ENCODE measurements at places on chromosomes 16 and 17.

- peak; percentile 33 for DNase-seq
Measured at GRCh38 chr16:276426-277077, 808 bp upstream of the RGS11 start.

DNA sequence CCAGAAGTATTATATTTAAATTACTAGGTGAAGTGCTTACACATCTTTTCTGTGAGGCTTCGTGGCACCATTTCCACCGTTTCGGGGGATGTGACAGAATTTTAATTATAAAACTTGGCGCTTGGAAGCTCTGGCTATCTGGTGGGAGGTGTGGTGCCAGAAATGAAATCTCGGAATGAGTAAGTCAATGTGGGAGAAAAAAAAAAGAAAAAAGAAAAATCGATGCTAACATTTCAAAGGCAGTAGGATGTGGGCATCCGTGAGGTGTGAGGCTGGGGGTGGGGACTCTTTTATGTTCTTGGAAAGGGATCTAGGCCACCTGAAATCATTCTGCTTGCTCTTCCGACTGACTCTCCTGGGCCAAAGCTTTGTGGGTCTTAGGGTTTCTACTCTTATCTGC lies 21.9 kb downstream of the CPPED1 start:
- no peak for DNase-seq

GRCh38 chr16:59021751-59022150 lies 287.6 kb upstream of the GOT2 start:
- DNase-seq = no peak

GRCh38 chr16:65767125-65767524 lies 599.4 kb upstream of the CDH5 start:
- peak; percentile 71 for DNase-seq

- peak; percentile 81 for DNase-seq
Measured at GRCh38 chr17:1087381-1088241, 90.7 kb downstream of the TIMM22 start.

DNA sequence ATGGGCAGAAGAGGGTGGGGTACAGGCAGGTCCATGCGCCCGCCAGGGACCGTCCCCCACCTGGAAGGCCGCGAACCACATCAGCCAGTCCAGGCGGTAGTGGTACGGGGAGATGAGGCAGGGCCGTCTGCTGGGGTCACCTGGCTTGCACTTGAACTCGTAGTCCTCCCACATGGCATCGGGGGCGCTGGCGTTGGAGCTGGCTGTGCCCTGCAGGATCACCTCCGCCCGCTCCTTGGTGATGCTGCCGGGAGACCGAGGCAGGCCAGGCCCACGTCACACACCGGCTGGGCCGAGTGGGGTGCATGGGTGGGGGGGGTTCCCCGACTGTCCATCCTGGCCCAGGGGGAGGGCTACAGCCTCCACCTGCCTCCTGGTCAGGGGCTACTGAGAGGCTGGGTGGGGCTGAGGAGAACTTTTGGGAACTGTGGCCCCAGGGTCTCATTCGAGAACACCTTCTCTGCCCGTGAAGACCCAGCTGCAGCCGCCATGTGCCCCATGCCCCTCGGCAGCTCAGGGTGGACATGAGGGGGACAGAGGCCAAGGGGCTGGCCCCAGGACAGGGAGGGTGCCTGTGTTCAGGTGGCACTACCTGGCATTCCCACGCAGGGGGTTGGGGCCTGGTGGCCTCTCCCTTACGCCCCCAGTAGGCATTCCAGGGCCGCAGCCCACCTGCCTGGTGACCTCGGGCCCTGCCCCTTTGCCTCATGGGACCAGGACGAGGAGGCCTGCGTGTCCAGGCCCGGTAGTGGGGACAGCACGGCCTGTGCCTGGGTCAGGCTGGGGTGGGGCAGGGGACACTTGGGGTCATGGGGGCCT lies 69.5 kb upstream of the GNG13 start:
- DNase-seq = no peak

GRCh38 chr17:21199856-21200255 lies 14.1 kb downstream of the TMEM11 start:
- DNase-seq = peak; percentile 39

- no peak for DNase-seq
Measured at GRCh38 chr17:32660496-32660985, 173.7 kb downstream of the CDK5R1 start.

- no peak for DNase-seq
Measured at GRCh38 chr16:2845116-2845515, 12.9 kb downstream of the PRSS22 start.

- no peak for DNase-seq
Measured at GRCh38 chr16:27449434-27450195, 47.6 kb downstream of the IL21R start.

DNA sequence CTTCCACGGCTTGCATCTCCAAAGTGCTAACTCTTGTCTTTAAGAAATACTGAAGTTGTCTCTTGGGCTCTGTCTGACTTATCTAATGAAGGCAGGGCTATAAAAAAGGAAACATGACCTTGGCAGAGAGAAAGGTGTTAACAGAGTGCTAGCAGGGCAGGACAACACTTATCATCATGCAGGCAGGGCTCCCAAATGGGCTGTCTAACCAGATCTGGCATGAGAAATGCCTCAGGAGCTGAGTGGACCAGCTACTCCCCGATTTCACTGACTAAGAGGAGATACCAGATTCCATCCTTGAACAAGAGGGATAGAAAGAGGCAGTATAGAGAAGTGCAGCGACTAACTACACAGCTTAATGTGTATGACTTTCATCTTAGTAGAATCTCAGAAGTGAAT lies 32.6 kb downstream of the PMP22 start:
- DNase-seq = no peak

DNA sequence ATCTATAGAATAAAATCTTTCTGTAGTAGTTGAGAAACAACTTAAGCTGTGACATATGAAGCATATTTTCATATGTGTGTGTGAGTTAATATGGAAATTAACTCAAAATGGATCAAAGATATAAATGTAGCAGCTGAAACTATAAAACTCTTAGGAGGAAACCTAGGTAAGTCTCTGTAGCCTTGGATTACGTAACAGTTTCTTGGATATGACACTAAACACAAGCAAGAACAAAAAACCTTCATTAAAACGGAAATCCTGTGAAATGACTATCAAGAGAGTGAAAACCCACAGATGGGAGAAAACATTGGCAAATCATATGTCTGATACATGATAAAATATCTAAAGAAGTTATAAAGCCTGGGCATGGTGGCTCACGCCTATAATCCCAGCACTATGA lies 104.4 kb downstream of the VPS53 start:
- DNase-seq = no peak

- DNase-seq = peak; percentile 52
Measured at GRCh38 chr17:80361495-80362220, 53.3 kb upstream of the ENDOV start.

- DNase-seq = peak; percentile 17
Measured at GRCh38 chr17:13678841-13679240, 77.1 kb upstream of the HS3ST3A1 start.

DNA sequence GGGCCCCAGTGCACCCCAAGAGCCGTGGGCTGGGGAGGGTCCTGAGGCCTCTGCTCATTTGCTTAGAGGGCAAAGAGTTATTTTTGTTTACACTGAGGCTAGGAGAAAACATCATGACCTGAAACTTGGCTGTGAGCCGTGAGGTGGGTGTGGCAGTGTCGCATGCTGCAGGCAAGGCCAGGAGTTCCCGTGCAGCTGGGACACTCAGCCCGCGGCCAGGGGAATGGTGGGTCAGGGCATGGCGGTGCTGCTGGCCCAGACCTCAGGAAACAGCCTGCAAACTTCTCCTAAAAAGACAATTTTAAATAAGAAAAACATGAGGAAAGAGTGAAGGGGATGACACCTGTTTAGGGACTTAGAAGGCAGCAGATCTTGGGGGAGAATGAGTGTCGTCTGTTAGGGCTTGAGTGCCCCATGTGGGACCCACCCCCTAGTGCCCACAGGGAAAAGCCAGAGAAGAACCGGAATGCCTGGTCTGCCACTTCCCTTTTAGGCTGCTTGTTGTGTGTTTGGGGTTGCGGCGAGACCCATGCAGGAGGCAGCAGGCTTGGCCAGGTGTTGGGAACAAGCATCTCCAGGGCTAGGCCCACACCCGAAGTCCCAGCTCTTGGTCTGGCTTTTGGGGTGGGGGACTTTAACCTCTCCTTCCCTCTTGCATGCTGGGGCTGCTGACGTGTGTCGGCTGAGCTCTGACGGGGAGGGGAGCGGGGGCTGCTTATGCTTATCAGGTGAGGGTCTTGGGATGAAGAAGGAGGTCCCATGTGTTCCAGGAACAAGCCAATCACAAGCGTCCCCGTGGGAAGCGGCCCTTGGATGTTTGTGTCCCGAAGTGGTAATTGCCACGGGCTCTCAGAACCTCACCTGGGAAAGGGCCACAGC lies 80.9 kb upstream of the GNG13 start:
- no peak for DNase-seq

DNA sequence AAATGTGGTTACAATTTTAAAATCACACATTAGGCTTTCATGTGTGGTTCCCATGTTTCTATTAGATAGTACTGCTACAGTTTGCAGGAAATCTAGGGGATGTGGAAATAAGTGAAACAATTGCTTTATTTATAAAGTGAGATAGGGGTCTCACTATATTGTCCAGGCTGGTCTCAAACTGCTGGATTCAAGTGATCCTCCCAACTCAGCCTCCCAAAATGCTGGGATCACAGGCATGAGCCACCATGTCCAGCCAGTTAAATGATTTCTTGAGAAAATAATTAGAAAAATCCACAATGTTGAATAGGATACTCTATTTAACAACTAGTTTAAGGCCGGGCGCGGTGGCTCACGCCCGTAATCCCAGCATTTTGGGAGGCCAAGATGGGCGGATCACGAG lies 42.0 kb downstream of the UBE2G1 start:
- no peak for DNase-seq

GRCh38 chr17:79465011-79465680 lies 145.7 kb downstream of the RBFOX3 start:
- peak; percentile 68 for DNase-seq

DNA sequence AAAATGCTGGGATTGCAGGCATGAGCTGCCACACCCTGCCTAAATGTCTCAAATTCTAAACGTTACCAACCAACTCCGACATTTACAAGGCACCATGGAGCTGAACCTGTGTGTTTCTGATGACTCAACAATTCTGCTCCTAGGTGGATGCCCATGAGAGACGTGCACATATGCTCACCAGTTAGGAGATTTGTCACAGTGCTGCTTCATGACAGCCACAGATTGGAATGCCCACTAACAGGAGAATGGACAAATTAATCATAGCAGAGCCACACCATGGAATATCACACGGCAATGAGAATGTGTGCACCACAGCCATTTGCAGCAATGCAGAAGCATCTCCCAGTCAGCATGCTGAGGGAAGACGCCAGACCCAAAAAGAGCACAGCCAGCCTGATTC lies 8.0 kb upstream of the KCNG4 start:
- DNase-seq = no peak

GRCh38 chr17:62687997-62688396 lies 60.5 kb downstream of the MRC2 start:
- DNase-seq = no peak

DNA sequence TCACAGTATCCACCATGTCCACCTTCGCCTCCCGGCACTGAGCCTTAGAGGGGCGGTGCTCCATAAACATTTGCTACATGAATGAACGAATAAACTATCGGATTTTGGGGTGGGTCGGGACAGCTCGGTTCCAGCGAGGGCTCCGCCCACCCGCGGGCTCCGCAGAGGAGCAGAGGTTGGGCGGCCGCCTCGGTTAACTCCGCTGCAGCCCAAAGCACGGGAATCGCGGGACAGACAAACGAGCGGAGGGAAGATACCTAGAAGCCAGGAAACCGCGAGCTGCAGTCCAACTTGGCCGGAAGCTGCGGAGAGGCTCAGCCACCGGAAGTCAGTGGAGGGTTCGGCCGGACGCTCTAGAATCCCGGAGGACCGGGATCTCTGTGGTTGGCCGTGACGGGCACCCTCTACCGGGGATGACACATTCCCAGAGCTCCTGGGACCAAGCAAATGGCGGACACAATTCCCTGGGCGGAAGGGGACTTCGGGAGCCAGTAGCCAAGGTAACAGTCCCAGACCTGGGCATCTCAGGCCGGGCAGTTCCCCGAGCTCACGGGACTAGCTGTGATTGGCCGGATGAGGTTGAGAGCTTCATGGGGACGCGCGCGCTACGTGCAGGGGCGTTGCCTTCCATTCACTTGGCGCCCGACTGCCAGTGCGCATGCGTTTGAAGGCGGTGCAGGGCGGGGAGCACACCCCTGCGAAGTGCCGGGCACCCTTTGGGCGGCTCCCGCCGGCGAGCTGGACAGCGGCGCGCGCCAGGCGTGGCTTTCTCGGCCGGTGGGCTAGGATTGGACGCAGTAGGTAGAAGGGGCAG lies 489 bp upstream of the MAPK7 start:
- DNase-seq = peak; percentile 99

DNA sequence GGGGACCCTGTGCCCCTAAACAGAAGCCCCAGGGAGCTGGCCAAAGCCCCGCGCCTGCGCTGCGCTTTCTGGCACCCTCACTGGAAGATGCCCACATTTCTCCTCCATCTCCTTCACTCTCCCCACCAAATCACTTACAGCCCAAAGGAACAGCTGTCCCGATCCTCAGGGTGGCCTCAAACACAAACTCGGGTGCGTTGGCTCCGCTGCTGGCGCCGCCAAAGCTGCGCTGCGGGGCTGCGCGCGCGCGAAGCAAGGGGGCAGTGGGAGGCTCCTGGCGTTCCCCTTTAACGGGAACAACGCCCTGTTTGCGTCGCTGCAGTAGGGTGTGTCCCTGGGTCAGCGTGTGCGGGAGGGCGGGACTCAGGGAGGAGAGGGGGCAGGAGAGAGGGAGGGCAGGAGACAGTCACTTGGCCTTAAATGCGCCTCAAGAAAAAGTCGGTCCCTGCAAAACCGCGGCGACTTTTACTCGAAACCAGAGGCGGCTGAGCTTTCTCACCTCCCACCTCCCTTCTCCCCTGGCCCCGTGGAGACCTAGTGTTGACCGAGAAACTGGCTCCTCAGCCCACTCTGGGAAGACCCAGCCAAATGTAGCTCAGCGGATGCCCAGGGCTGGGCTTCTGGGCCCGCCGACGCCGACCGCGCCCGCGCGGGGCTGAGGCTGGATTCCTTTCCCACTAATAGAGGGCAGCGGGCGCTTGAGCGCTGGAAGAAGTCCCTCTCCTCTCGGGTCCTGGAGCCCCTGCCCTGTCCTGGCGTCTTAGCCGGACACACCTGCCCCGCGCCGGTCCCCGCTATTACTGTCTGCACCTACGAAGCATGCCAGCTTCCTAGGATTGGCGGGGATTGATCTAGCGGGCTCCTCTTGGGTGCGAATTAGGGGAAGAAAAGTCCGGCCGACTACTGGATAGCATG lies 2.6 kb downstream of the PMP22 start:
- peak; percentile 83 for DNase-seq

DNA sequence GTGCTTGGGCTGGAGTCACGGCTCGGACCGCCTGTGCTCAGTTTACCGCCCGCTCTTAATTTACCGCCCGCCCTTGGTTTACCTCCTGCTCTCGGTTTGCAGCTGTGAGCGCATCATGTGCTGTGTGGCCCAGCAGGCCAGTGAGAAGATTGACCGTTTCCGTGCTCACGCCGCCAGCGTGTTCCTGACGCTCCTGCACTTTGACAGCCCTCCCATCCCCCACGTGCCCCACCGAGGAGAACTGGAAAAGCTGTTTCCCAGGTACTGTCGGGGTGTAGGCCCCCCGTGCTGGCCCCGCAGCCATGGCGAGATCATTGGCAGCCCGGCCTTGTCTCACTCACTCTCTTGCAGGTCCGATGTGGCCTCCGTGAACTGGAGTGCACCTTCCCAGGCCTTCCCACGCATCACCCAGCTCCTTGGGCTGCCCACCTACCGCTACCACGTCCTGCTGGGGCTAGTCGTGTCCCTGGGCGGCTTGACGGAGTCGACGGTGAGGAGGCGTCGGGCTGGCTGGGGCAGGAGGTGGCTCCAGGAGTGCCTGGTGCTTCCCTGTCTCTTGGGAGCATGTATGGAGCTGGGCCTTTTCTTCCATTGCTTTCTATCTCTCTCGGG lies 89.3 kb upstream of the ZNF750 start:
- DNase-seq = no peak

- no peak for DNase-seq
Measured at GRCh38 chr16:81686391-81687130, 92.5 kb upstream of the PLCG2 start.
